H1 (cell line): ENCODE measurements at places on chromosomes 11 and 22.

- no peak overlapping the region for H3K4me3 ChIP-seq
- no peak for DNase-seq
- no peaks in the 10 kb centered on the region; the same call in 1 of the 2 replicates for H3K36me3 ChIP-seq
Observed at GRCh38 chr11:27355575-27356104, 7.4 kb downstream of the CCDC34 start.

DNA sequence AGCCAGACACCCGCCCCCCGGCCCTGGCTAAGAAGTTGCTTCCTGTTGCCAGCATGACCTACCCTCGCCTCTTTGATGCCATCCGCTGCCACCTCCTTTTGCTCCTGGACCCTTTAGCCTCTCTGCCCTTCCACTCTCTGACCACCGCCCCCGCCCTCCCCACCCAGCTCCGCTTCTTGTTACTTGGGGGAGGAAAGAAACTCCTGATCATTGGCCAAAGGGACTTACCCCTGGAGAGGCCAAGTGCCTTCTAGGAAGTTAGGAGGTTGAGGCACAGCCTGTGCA is at the start of gene PRR33:
Gene PRR33, minus strand, starts transcription at position 65 of the 285 bp plus-strand sequence. CDS start 1,311 bp downstream, outside the sequence.
- H3K36me3 ChIP-seq = no peaks in the 10 kb centered on the region
- no peak within 1 kb of the TSS for H3K4me3 ChIP-seq
- DNase-seq = no peak
- no peak within 1 kb of the TSS for H3K27ac ChIP-seq
- no peaks in the 10 kb centered on the region for H3K4me1 ChIP-seq

- no peak overlapping the region for H3K27ac ChIP-seq
- peaks cover 2% of the 10 kb centered on the region; the same call in 1 of the 2 replicates for H3K4me1 ChIP-seq
- DNase-seq = no peak
- no peaks in the 10 kb centered on the region for H3K36me3 ChIP-seq
Observed at GRCh38 chr11:122213171-122213570, 97.2 kb upstream of the BLID start.

- no peak for DNase-seq
- peaks cover 2% of the 10 kb centered on the region for H3K4me1 ChIP-seq
- no peaks in the 10 kb centered on the region for H3K27me3 ChIP-seq
- H3K27ac ChIP-seq = no peak overlapping the region
- H3K36me3 ChIP-seq = no peaks in the 10 kb centered on the region
- H3K4me3 ChIP-seq = no peak overlapping the region
Observed at GRCh38 chr11:122319691-122320620, 203.9 kb upstream of the BLID start.

DNA sequence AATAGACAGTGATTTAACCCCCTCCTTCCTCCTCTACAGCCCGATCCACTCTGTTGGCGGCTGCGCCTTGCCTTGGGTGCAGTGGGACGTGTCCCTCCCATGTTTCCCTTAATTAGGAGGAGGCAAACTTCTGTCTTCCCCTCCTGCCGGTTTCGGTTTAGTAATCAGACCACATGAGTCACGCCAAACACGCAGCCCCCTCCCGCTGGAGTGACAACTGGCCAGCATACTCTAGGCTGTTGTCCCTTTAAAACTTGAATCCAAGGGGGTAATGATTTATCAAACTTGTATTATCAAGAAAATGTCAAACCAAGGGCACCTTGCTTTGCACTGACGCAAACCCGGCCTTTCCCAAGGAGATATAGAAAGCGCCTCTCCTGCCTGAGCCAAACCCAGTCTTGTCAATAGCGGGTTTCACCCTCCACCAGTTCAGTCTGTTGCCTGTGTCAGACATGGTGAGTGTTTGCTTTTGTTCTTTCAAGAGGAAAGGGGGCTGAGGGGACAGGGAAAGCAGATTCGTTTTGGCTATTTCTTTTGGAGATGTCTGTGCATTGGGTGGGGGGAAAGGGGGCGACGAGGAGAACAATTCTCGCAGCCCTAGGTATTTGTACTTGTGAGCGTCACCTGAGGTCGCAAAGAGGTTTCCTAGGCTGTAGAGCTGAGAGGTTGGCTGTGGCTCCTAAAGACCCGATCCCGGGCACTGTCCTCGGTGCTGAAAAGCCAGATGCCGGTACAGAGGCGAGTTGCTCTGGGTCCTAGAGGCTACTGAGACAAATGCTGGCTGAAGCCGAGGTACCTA is at the start of gene SLC6A5:
Gene SLC6A5, plus strand, starts transcription at position 388 of the 799 bp plus-strand sequence. Its CDS starts 65 bp downstream, at position 453.
- H3K4me1 ChIP-seq = no peaks in the 10 kb centered on the region; the same call in 1 of the 2 replicates
- peak; percentile 88 for DNase-seq
- H3K36me3 ChIP-seq = no peaks in the 10 kb centered on the region; the same call in 1 of the 2 replicates
- peaks cover 96% of the 10 kb centered on the region for H3K27me3 ChIP-seq
- no peak within 1 kb of the TSS for H3K27ac ChIP-seq
- H3K4me3 ChIP-seq = peak within 1 kb of the TSS; percentile 4; the same call in 1 of the 2 replicates

GRCh38 chr11:134527382-134528243 is 115.6 kb upstream of the B3GAT1 start:
- H3K27ac ChIP-seq = no peak overlapping the region
- no peaks in the 10 kb centered on the region for H3K36me3 ChIP-seq
- peak; percentile 52 for DNase-seq

DNA sequence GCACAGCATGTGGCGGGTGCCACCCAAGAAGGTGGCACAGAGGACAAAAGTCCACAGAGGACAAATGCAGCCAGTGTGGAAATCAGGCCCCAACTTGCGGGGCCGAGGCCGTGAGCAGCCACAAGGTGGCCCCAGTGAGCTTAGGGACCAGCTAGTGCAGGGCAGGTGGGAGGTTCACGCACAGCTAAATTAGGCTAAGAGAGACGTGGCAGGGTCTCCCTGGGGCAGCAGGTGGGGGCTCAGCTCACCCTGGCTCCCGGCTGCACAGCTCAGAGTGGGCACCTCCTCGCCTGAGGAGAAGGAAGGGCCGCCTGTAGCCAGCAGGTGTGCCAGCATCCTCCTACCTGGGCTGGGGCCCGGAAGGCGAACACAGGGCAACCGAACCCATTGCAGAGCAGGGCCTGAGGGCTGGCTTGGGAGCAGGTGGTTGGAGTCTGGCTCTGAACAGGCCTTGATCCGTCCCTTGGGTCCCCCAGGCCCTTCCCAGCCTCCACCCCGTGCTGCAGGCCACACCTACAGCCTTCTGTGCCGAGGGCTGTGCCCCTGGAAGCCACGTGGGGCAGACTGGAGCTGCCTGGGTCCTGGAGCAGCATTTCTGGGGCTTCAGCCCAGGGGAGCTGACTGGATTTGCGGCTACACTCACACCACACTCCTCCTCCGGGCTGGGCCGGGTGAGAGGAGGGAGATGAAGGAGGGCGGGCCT is 26.1 kb upstream of the CELSR1 start:
- DNase-seq = no peak
- no peaks in the 10 kb centered on the region for H3K36me3 ChIP-seq
- 0 out of 2 replicates have a peak overlapping the region, but pooled peaks have one; percentile 18 for H3K4me3 ChIP-seq
- peaks cover 11% of the 10 kb centered on the region for H3K4me1 ChIP-seq

DNA sequence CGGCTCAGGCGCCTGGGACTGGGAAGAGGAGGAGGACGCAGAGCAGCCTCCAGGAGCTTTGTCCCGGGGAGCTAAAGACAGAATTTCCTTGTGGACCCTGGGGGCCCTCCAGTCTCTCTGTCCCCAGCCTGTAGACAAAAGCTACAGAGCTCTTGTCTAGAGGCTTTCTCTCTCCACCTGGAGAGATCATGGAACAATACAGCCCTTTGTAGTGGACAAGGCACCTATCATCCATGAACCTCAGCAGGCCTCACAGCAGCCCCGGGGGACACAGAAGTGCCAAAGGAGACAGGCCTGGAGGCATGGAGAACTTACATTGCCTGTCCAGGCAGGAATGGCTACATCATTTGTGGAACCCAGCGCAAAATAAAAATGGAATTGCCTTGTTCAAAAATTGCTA is 55.7 kb upstream of the TTLL12 start:
- H3K4me3 ChIP-seq = no peak overlapping the region
- no peak for DNase-seq
- H3K27ac ChIP-seq = no peak overlapping the region
- H3K27me3 ChIP-seq = no peaks in the 10 kb centered on the region
- no peaks in the 10 kb centered on the region; the same call in 1 of the 2 replicates for H3K4me1 ChIP-seq
- no peaks in the 10 kb centered on the region for H3K36me3 ChIP-seq

DNA sequence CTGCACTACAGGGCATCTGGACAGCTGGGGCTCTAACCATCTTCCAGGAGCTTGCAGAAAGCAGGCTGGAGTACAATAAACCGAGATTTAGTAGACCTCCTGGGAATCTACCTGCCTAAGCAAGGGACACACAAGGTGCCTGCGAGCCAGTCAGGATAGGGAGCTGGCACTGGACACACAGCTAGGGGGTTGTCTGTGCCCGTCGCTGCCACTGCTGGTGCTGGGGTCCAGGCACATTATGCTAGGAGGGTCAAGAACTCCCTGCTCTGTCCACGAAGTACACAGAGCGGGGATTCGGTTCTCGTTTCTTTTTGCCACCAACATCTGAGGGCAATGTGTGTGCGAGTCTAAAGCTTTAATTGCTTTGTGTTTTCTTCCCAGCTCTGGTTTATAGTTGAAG is 4.2 kb downstream of the RIC8A start:
- H3K27me3 ChIP-seq = no peaks in the 10 kb centered on the region
- peaks cover 4% of the 10 kb centered on the region; the same call in 1 of the 2 replicates for H3K4me1 ChIP-seq
- peaks cover 47% of the 10 kb centered on the region for H3K36me3 ChIP-seq
- no peak overlapping the region for H3K27ac ChIP-seq
- DNase-seq = no peak
- no peak overlapping the region for H3K4me3 ChIP-seq

- H3K27ac ChIP-seq = no peak overlapping the region
- H3K4me3 ChIP-seq = no peak overlapping the region
- H3K4me1 ChIP-seq = no peaks in the 10 kb centered on the region
- no peak for DNase-seq
Observed at GRCh38 chr11:27912916-27913315, 195.0 kb downstream of the KIF18A start.

DNA sequence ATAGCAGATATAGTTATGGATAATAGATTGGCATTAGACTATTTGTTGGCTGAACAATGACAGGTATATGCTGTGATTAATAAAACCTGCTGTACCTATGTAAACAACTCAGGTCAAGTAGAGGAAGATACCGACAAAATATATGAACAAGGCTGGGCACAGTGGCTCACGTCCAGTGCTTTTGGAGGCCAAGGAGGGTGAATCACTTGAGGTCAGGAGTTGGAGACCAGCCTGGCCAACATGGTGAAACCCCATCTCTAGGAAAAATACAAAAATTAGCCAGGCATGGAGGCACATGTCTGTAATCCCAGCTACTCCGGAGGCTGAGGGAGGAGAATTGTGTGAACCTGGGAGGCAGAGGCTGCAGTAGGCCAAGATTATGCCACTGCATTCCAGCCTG is 14.0 kb upstream of the CHKA start:
- no peaks in the 10 kb centered on the region for H3K36me3 ChIP-seq
- H3K4me3 ChIP-seq = no peak overlapping the region
- H3K27me3 ChIP-seq = no peaks in the 10 kb centered on the region
- DNase-seq = no peak

DNA sequence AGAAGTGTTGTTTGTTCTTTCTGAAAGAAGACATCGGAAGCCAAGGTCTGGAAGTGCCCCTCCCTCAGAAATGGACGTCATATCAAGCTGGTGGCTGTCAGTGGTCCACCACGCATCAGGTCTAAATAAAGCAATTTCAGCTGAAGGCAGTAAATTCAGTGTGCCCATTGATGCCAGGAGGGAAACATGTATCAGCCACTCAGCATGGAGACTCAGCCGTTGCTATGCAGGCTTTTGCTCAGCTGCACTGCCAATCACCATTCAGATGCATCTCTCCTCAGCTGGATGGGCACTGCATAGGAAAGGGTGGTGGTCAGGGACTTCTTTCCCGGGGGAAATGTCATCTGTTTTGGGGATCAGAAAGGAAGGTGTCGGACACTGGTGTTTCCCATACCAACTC is 878.2 kb downstream of the NTM start:
- H3K27ac ChIP-seq = no peak overlapping the region
- no peak overlapping the region for H3K4me3 ChIP-seq
- no peaks in the 10 kb centered on the region for H3K36me3 ChIP-seq
- H3K4me1 ChIP-seq = no peaks in the 10 kb centered on the region
- H3K27me3 ChIP-seq = no peaks in the 10 kb centered on the region
- no peak for DNase-seq

DNA sequence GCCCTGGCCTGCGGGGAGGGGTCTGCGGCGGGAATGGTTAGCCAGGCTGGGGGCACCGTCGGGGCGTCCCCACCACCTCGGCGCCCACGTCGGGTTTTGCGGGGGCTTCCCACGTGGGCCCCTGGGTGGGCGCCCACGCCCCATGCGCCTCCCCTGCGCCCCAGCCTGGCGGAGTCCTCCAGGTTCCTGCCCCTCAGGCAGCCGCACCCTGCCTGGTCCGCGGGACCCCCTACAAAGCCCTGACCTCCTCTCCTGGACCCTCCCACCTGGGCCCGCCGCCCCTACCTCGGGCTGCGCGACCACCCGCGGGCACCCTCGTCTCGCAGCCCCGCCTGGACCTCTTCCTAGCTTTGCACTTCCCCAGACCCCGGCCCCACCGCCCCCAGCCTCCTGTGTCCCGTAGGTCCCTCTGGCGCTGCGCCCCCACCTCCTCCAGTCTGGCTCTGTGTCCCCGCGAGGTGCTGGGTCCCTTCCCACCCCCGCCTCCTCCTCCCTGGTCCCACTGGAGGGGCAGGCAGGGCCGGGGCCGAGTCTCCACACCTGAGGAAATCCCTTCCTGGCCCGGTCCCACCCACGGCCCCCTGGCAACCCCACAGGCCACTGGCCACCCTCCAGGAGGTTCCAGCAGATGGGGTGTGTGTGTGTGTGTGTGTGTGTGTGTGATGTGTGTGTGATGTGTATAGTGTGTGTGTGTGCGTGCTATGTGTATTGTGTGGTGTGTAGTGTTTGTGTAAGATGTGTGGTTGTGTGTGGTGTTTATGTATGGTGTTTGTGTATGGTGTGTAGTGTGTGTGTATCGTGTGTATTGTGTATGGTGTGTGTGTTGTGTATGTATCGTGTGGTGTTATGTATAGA is 11.8 kb downstream of the PIM3 start:
- no peaks in the 10 kb centered on the region for H3K36me3 ChIP-seq
- H3K4me3 ChIP-seq = no peak overlapping the region
- DNase-seq = peak; percentile 45
- H3K27ac ChIP-seq = no peak overlapping the region
- peaks cover 12% of the 10 kb centered on the region for H3K4me1 ChIP-seq

DNA sequence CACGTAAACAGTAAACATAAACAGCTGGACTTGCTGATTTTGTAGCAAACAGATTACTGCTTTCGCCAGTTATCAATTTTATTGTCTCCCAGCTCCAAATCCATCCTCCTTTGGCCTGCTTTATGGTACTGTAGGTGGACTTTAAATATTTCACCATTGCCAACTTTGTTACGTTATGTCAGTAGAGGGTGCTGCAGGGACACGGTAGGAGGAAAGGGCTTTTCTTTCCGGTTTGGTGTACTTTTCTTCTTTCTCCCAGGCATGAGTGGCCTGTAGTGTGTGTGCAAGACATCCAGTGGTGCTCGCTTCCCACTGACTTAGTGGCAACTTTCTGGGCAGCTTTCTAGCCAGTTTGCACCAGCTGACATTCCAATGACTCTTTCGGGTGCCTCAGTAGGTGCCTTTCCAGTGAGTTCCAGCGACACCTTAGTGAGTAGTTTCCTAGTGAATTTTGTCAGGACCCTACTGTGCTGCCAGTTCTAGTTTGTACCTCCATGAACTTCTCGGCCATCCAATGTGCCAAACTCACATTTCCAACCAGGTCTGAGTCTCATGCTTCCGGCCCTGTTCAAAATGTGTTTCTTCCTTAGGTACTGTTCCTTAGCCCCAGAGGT is 267.6 kb upstream of the TENM4 start:
- DNase-seq = no peak
- no peaks in the 10 kb centered on the region for H3K4me1 ChIP-seq
- H3K27ac ChIP-seq = no peak overlapping the region
- H3K4me3 ChIP-seq = no peak overlapping the region
- no peaks in the 10 kb centered on the region for H3K27me3 ChIP-seq

GRCh38 chr11:120199613-120200012 is 11.2 kb upstream of the OAF start:
- no peaks in the 10 kb centered on the region for H3K36me3 ChIP-seq
- no peak overlapping the region for H3K4me3 ChIP-seq
- peaks cover 4% of the 10 kb centered on the region for H3K4me1 ChIP-seq
- peaks cover 41% of the 10 kb centered on the region for H3K27me3 ChIP-seq
- no peak for DNase-seq
- H3K27ac ChIP-seq = no peak overlapping the region
